ENCODE measurements at places on chromosomes 5 and 9.

DNA sequence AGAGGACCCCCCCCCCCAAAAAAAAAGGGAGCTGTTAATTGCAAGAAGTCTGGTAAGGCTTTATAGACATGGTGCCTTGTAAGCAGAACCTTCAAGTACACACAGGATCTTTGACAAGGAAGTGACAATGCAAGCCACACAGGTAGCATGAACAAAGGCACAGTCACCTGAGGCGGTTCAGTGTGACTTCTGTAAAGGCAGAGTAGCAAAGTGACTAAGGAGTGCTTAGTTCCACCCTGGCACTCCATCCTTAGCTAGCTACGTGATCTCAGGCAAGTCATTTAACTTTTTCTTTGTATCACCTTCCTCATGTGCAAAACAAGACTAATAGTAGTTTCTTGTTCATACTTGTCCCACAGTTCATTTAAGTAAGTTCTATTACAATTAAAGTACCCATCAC is 282.0 kb downstream of the PRELID2 start:
- no peak for DNase-seq

DNA sequence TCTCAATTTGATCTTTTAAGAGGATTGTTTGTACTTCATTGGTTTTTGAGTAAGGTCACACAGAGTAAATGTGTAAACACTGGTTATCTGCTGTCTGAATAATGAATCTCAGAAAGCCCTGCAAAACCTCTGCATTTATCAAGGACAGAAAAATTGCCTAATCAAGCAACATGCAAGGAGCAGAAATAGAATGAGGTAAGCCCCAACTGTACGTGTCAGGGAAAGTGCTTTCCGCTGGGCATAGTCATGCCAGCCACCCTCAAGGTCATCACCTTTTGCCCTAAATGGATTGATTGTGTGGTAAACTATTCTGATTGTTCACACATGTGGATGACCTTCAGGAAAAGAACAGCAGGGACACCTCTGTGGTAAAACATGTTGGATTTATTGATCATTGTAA is 376.9 kb upstream of the KCNN2 start:
- DNase-seq: no peak

- no peak for DNase-seq
These were observed 20.4 kb downstream of the AUH start for GRCh38 chr9:91341258-91341746.

DNA sequence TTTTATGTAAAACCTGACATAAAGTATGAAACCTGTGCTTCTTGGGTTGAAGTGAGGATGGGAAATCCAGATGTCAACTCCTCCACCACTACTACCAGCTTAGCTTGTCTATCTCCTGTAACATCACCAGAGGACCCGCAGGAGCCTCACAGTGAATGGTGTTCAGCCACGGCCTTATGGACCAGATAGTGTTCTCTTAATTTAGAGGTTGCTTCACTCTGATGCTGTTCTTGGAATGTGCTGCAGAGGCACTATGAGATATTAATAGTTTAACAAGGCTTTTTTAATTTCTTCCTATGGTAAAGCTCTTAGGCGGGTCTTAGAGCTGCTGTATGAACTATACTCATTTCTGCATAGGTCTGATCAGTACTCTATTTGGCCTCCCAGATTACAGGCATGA is 27.9 kb downstream of the NFX1 start:
- no peak for DNase-seq

DNA sequence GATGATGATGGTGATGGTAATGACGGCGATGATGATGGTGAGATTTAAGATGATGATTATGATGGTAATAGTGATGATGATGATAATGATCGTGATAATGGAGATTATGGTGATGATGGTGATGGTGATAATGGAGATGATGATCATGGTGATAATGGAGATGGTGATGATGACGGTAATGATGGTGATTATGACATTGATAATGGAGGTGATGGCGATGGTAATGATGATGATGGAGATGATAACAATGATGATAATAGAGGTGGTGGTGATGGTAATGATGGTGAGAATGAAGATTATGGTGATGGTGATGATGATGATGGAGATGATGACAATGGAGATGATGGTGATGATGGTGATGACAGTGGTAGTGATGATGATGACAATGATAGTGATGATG is 69.7 kb downstream of the MED10 start:
- DNase-seq: no peak

DNA sequence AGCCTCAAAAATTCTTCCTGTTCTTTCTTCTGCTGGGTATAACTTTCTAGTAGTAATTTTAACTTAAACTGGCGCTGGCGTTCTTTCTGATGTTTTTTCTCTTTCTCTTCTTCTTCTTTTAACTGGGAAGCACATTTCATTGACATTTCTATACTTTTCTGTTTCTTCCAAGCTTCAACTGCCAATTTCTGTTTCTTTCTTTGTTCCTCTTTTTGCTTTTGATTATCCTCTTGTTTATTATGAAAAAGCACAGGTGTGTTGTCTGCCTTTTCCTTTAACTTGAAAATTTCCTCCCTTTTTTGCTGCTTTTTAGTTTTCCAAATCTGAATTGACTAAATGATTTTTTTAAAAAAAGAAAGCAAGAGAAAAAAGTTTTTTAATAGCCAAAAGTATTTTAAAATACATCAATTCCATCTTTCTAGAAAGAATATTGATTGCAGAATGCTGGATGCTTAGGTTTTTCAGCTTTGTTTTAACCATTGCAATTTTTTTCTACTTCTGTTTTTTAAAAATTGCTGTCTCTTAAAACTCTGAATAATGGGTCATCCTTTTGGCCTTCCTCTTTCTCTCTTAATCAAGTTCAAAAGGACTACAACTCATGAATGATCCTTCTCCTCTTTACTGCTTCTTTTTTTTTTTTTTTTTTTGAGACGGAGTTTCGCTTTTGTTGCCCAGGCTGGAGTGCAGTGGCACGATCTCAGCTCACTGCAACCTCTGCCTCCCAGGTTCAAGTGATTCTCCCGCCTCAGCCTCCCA is 8.8 kb upstream of the PGGT1B start:
- no peak for DNase-seq

DNA sequence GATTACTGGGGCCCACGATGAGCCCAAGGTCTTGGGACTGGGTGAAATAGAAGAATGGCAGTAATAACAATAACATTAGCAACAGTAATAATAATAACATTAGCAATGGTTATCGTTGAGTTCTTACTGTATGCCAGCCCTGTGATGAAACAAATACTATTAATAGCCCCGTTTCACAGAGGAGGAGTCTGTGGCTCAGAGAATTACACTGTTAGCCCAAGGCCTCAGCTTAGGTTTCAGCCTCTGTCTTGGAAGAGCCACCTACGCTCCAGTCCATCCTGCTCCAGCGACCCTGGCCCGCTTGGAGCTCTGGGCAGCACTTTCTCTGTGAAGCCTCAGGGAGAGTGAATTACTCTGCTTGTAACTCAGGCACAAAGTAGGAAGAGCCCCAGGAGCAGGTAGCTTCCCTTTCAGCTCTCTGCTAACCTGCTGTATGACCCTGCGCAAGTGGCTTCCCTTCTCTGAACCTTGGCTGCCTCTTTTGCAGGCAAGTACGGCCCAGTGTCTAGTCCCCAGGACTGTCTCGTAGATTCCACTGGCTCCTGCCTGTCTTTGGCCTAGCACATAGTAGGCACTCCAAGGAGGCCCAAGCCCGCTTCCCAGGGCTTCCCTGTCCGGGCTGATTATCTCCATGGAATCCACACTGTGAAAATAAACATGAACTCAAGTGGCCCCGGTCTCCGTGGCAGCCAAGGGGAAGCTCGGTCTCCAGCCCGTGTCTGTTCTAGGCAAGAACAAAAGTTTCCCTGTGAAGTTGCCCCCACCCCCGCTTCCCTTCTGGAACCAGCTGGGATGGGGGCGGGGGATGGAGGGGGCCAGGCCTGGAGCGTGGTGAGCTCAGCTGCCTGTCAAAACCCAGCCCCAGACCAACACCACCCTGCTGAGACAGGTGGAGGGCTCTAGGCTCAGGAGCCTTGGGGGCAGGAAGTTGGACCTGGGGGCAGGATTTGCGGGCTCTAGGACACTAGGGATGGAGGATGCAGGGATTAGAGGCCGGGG is 26.2 kb upstream of the LMX1B start:
- peak; percentile 44 for DNase-seq

DNA sequence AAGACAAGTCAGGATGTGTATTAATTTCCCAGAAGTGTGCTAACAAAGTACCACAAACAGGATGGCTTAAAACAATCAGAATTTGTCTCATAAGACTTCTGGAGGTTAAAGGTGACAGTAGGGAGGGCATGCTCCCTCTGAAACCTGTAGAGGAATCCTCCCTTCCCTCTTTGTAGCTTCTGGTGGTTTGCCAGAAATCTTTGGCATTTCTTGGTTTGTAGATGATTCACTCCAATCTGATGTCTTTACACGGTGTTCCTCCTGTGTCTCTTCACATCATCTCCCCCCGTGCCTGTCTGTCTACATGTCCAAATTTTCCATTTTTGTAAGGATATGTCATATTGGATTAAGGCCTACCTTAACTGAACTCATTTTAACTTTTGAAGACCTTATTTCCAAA is 471.5 kb downstream of the ZNF608 start:
- peak; percentile 13 for DNase-seq

- DNase-seq: peak; percentile 28
These were observed 95.0 kb downstream of the NSG2 start for GRCh38 chr5:174140452-174141020.

DNA sequence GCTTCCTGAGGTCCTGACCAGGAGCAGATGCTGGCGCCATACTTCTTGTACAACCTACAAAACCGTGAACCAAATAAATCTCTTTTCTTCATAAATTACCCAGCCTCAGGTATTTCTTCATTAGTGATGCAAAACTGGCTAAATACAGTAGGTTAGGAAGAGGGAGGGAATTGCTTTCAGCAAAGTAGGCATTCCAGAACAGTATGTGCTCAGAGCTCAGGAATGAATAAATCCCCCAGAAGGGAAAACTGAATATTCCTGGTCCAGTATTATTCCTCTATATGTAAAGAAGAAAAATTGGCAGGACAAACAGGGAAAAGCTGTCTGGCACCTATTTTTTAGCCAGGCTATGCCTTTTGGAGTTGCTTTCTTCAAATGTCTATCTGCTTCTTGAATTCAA is 577.1 kb downstream of the PSAT1 start:
- no peak for DNase-seq

GRCh38 chr5:172700365-172701290 is 59.6 kb downstream of the NEURL1B start:
- no peak for DNase-seq

DNA sequence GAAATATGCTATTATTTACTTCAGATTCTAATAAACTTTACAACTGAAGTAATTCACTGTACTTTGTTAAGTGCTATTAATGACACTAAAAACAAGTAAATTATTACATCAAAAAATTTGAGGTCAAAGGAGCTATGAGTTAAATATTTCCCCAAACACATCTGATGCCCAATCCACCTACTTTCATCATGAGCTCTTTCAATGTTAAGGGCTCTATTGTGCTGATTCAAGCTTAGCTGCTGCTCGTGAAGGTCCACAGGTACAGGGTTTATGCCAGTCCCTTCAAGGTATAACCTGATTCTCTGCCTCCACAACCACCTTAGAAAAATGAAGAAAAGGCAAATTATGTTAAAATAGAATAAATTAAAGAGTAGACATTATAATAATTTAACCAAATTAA is 24.2 kb downstream of the NADK2 start:
- no peak for DNase-seq

DNA sequence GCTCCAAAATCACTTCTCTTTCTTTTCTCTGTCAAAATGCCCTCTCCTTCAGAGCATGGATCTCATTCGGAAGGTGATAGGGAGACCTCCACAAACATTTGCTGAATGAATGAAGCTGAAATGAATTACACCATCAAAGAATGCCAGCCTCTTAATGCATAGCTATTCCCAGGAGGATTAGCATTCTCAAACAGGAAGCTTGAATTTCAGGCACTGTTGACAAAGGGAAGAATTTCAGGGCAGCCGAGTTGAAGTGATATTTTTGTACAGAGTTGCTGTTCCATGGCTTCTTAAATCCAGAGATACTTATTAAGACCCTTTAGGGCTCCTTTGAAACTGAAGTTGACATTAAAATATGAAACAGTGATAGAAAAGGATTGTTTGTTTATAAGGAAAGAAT is 18.8 kb downstream of the HBEGF start:
- peak; percentile 61 for DNase-seq

- no peak for DNase-seq
These were observed 72.8 kb upstream of the IFNK start for GRCh38 chr9:27451207-27451797.

GRCh38 chr9:137138058-137138721 is 764 bp upstream of the GRIN1 start:
- peak; percentile 62 for DNase-seq

- DNase-seq: no peak
These were observed at the start of gene ELAVL2 for GRCh38 chr9:23826120-23826629. TSS of gene ELAVL2 (minus strand) at chr9:23826240. CDS start at chr9:23762234, 64,006 bp downstream.

GRCh38 chr5:168898247-168898911 is 319.2 kb upstream of the PANK3 start:
- DNase-seq: peak; percentile 32

- peak; percentile 12 for DNase-seq
These were observed 18.8 kb downstream of the GLE1 start for GRCh38 chr9:128523199-128523925.

Data from Daoy (cell line).